ENCODE measurements at places on chromosomes 7 and 10. TPM values are rescaled to one million over a fixed set of nuclear protein-coding genes. Genes with fewer than 3 reads are reported as not detected.

Gene GHRHR
- not detected for total RNA-seq

Gene IDI2
- total RNA-seq: not detected

Gene LLCFC1
- total RNA-seq: not detected

Gene NODAL
- not detected for total RNA-seq

Gene NPC1L1
- total RNA-seq: not detected

Gene TTYH3
- 46.8 TPM for total RNA-seq

Gene RARRES2
- 0.86 TPM for total RNA-seq

Gene OPALIN
- total RNA-seq: not detected

Data from myometrial cell (primary cell).